ENCODE measurements at places on chromosomes 16 and 17.

GRCh38 chr17:82956726-82957468 lies 117.1 kb upstream of the ZNF750 start:
- DNase-seq: no peak

DNA sequence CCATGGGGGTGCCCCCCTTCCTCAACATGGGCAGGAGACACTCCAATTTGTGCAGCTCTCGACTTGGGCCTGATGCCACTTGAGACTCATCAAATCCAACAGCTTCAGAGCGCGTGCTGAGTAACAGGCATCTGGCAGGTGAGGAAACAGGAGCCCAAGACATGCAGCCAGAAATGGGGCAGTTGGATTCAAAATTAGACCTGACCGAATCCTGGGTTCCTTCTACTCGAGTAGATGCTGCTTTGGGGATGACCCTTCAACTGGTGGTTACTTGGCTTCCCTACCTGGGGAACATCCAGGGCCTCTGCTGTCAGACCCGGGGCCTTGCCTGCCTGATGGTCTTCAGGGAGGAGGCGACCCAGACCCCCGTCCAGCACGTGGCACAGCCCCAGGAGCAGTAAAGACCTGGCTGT lies 488 bp upstream of the NTN3 start:
- no peak for DNase-seq

GRCh38 chr16:84907575-84907974 lies 87.8 kb downstream of the CRISPLD2 start:
- DNase-seq: no peak

DNA sequence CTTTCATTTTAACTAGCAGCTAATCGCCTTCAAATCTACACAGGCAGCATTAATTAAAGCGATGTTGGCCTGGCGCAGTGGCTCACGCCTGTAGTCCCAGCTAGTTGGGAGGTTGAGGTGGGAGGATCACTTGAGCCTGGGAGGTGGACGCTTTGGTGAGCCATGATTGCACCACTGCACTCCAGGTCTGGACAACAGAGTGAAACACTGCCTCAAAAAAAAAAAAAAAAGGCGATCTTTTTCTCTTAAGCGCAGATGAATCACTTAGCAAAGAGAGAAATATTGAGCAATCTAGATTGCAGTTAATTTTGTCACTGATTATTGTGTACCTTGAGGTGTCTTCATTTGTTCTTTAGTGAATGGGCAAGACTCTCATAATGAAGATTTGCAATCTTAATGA lies 12.4 kb downstream of the SNTB2 start:
- DNase-seq: no peak

- no peak for DNase-seq
Measured at GRCh38 chr17:48545539-48545938, 630 bp upstream of the HOXB2 start.

- DNase-seq: no peak
Measured at GRCh38 chr17:10094797-10095196, 103.6 kb downstream of the GAS7 start.

GRCh38 chr17:79435962-79436361 lies 174.9 kb downstream of the RBFOX3 start:
- DNase-seq: no peak

- DNase-seq: no peak
Measured at GRCh38 chr17:72123530-72124437, 3.0 kb downstream of the SOX9 start.

- DNase-seq: no peak
Measured at GRCh38 chr17:9986754-9987382, 81.8 kb upstream of the RCVRN start.

DNA sequence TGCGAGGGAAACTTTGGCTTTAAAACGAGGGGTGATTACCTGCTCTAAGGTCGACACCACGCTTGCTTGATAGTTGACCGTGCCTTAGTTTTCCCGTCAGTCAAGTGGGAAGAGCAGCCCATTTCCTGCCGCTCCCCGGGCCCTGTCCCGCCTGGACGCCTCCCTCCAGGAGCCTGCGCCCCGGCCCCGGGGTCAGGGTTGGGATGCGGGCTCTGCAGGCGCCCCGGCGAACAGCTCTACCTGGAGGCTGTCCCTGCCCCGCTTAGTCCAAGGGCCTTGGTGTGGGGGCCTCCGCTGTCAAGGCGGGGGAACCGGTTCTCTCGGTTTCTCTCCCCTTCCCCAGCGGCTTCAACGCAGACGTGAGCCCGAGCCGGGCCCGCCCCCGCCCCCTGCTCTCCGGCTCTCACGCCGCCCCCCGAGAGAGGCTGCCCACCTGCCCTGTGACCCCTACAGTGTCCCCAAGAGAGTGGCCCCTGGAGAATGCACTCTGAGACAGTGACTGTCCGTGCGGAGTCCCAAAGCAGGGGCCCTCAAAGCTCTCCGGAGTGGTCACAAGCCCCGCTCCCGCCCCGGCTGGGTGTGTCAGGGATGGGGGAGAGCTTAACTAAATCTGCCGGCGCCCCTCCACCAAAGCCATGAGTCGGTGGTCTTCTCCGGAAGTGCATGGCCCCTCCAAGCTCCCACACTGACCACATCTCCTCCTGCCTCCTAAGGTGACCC lies 117.4 kb upstream of the SMURF2 start:
- no peak for DNase-seq

DNA sequence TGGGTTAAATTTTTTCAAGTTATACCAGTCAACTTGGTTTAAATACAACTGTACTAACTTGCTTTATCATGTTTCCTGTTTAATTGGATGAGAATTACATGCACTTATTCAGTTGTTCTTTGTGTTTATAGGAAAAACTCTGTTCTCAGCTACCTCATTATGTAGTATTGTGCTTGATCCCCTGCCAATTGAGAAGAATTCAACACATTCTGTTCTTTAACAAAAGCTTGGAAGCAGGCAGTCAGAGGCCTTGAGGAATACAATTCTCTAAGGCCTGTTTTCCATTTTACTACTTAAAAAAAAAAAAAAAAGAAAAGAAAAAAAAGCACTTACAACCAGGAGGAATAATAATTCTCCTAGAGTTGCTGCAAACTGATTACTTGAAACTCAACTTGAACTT lies 60.6 kb upstream of the CMIP start:
- DNase-seq: no peak

DNA sequence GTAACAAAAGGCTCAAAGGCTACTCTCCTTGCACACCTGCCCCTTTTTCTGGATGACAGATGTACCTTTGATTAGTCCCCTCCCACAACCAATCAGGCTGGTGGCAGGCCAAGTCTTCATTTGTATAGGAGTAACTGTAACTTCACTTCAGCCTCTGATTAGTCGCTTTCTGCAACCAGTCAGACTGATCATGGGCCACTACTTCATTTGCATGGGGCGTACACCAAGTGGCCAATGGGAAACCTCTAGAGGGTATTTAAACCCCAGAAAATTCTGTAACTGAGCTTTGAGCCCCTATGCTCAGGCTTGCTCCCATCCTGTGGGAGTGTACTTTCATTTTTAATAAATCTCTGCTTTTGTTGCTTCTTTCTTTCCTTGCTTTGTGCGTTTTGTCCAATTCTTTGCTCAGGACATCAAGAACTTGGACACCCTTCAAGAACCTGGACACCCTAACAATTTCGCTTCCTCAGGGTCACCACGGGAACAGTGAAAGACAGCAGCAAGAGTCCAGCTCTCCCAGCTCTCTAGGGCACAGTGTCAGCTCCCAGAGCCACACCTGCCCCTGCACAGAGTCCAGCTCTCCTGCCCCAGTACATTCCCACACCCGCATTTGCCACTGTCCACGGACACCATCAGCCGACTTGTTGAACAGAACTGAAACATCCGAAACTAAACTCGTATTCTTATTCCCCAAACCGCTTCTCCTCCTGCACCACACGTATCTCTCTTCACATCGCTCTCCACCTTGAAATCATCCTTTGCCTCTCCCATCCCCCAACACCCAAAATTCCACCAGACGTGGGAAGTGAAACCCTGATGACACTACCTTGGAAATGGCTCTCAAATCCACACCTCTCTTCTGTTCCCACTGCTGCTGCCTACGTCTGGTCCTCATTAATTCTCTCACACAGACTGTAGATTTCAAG lies 53.4 kb downstream of the ABCC12 start:
- DNase-seq: no peak

GRCh38 chr17:9181640-9182039 lies 160.3 kb downstream of the NTN1 start:
- no peak for DNase-seq

DNA sequence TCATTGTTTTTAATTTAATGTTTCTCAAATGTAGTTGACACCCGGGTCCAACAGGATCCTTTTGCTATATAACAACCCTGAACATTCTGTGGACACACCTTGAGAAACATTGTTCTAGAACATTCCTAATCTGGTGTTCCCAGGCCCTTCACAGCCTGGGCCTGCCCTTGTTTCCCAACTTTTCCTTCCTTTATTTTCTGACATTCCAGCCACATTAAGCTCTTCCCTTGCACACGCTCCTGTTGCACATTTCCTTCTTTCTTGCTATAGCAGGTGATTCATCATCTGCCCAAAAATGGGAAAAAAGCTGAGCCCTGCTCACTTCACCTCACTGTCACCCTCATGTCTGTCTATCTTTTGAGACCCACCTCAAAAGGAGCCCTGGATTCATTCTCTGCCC lies 67.9 kb upstream of the MARCHF10 start:
- no peak for DNase-seq

DNA sequence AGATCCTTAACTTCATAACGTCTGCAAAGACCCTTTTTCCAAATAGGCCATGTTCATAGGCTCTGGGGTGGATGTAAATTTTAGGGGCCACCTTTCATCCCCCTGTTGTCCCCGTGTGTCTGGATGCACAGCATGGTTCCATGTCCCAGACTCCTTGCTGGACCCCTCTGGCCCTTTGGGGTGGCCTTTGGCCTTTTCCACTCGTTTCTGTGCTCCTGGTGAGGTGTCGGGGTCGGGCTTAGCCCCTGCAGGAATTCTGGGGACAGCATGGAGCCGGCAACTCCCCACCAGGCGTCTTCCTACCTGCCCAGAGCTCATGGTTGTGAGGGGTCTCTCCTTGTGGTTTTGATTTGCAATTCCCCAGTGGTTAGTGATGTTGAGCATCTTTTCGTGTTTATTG lies 183.5 kb downstream of the SEC14L1 start:
- DNase-seq: no peak

DNA sequence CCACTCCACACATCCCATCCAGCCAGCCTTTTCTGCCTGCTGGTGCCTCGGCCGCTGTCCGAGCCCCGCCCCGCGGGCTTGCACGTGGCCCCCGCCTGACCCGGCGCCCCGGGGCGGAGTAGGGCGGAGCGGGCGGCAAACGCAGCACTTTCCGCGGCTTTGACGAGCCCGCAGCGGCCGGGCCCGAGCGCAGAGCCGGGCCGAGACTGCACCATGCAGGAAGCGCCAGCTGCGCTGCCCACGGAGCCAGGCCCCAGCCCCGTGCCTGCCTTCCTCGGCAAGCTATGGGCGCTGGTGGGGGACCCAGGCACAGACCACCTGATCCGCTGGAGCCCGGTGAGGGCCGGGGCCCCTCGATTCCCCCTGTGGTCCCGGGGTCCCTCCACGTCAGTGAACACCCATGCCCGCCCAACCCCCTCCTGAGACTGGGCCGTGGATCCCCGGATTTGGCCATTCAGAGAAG lies at the start of gene HSF4:
TSS of gene HSF4 (plus strand) at position 147 of the 463 bp plus-strand sequence. CDS start at position 214, 67 bp downstream.
- DNase-seq: no peak

- DNase-seq: no peak
Measured at GRCh38 chr16:84484579-84485254, 19.7 kb downstream of the MEAK7 start.

DNA sequence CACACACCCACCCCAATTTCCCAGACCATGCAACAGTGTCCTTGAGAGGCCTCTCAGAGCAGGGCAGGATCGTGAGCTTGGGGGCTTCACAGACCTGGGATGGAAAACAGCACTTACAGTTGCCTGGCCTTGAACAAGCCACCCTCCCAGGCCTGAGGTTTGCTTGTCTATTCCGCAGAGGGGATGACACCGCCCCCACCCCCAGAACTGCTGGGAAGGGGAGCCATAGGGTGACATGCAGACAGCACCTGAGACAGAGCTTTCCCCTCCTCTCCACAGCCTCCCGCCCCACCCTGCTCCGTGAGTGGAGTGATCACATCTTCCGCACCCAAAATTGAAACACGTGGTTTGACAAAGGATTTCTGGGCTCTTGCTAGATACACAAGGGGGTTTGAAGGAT lies 131.5 kb upstream of the TNRC6C start:
- DNase-seq: no peak

- DNase-seq: no peak
Measured at GRCh38 chr17:19713462-19713861, 2.9 kb downstream of the SLC47A2 start.

DNA sequence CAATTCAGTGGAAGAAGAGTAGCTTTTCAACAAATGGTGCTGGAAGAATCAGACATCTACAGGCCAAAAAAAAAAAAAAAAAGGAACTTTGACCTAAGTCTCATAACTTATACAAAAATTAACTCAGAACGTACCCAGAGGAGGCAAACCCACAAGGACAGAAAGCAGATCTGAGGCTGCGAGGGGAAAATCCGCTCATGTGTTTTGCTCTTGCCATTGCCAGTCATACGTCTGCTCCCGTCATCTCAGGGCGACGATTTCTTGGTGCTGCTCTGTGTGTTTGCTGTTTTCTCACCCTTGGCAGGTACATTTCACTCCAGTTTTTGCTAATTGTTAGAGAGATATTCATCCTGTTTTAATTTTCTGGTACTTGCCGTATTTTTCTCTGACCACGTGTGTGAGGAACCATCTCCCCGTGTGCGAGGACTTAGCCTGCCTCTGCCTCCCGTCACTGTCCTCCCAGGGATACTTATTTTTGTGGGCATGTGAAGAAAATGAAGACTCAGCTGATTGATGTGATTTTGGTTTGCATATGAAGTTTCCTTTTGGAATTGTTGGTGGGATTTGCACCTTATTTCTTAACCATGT lies 33.4 kb upstream of the ACSF3 start:
- DNase-seq: no peak

DNA sequence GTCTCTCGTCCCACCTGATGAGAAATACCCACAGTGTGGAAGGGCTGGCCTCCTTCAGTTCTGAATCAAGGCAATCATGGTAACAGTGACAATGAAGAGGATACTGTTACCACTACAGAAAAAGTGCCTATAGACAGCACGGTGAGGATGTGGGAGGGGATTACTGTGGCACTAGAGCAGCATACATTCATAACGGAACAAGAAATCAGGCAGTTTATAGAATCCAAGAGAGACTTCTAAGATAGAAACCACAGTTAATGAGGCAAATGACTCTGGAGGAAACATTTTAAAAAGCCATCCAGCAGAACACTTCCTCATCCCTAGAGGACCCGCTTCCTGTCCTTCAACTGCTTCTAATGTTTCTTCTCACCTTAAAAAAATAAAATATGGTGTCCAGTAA lies 2.7 kb downstream of the RUSF1 start:
- DNase-seq: no peak

- DNase-seq: no peak
Measured at GRCh38 chr17:72344613-72345012, 223.8 kb downstream of the SOX9 start.
